CD4-positive, alpha-beta T cell treated with Interleukin-21 for 1 hour (primary cell): ENCODE measurements at places on chromosomes 3 and 15.

DNA sequence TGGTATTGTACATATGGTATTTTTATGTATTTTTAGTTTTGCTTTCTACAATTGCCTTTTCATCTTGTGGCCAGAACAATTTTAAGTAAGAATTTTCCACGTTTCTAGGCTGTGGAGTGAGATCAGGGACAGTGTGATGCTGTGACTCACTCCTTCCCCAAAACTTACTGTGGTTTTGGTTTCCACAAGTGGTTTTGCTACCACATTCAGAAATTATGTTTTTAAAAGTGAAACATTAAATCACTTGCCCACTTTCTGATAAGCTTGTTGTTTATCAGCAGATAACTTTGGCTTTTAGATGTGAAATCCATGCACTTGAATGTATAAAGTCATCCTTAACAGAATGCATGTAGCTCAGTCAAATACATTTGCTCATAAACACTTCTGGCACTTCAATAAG is 192.2 kb upstream of the THRB start:
- no peak for DNase-seq

DNA sequence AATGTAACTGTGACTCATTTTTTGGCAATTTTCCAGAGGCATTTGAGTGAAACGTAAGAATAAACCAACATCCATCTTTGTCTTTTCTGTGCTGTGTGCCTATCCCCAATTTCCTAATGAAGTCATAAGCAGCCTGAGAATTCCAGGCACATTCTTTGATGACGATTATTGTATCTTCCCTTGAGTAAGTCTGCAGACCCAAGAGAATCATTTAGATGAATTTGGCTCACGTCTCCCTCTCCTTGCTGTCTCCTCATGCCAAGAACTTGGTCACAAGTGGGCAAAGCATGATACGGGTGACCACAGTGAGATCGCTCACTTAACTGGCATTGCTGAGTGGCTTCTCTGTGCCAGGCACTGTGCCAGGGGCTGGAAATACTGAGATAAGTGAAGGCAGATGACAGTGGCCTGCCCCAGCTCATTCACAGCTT is 384.5 kb upstream of the IL12A start:
- no peak for DNase-seq

DNA sequence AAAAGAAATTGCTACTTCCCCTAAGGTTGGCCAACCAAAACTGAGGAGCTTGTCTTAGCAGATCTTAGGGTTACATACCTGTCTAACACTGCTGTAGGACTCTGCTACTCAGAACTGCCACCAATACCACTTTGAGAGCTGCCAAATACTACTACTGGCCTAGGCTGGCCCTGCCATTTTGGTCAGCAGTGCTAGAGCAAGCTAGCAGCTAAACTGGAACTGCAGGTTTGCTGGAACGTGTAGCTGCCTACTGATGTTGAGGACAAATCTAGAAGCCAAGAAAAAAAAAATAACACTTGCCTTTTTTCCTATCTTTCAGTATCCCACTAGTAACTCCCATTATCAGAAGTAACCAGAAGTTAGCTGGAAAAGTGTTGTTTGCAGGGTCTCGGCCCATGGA is 387.4 kb downstream of the RBMS3 start:
- DNase-seq: no peak

DNA sequence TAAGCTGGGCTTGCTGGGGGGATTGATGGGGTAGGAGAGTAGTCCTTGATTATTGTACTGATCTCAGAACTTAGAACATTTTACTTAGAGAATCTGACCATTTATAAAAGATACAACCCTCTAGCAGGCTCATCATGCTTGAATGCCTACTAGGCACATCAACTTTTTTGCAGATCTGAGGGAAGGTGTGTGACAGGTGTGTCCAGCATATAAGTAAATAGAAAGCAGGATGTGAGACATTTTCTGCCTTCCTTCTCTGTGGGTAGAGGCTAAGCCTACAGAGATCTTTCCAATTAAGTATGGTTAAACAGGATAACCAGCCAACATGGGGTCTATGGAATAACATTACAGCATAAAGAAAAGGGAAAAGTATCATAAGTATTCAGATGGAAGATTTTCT is 159.1 kb downstream of the AKAP13 start:
- no peak for DNase-seq

DNA sequence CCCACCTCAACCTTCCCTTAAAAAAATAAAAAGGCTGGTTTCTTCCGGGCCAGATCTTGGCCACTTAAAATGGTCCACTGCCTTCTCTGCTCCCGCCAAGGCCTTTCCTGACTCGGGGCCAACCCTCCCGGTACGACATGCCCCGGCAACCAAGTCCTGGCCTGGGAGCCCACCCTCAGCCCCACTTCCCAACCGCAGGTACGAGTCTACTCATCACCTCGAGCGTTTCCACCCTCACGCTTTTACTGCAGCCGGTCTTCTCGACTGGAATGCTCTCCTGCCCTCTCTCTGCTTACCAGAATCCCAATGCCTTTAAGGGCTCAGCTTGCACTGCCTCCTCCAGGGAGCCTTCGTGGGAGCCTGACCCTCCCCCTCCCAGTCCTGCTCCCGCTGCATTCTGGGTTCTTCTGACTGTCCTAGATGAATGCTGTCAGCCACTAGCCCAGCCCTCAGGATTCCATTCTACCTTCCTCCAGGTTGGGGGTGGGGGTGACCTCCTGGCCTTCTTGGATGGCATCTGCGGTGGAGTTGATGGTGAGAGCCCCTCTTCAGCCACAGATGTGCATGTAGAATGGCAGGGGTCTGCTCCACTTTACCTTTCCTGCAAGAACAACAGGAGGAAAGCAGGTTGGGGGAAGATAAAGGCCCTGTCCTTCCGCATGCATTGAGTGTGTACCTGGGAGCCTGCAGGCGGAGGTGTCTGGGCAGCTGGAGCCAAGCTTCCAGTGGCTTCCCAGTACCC is 1.1 kb upstream of the CSRNP1 start:
- DNase-seq: no peak

GRCh38 chr15:74394090-74394846 is 26.8 kb upstream of the CYP11A1 start:
- DNase-seq: no peak

- DNase-seq: no peak
Observed at GRCh38 chr3:74862476-74862875, 248.0 kb upstream of the CNTN3 start.

GRCh38 chr3:133939463-133939835 is 43.8 kb upstream of the RAB6B start:
- no peak for DNase-seq

- DNase-seq: no peak
Observed at GRCh38 chr15:38991126-38991525, 426.5 kb upstream of the RASGRP1 start.

GRCh38 chr15:73357999-73358665 is 10.6 kb downstream of the HCN4 start:
- no peak for DNase-seq

DNA sequence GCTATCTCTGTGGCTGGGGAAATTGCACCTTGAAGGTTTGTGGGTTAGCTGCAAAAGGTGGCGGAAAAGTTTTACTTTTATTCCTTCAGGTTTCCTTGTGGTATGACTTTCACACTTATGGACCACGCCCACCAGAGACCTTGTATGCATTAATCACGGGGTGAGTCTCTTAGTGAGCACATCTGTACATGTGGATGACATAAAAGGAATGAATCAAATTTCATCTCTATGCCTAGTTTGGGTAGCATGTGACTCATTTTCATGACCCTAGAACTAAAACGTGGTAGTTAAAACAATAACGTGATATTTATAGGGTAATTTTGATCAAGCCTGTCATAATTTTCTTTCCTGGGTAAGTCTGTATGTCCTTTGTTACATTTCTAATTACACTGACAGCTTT is 141.7 kb downstream of the PDCD6IP start:
- no peak for DNase-seq

DNA sequence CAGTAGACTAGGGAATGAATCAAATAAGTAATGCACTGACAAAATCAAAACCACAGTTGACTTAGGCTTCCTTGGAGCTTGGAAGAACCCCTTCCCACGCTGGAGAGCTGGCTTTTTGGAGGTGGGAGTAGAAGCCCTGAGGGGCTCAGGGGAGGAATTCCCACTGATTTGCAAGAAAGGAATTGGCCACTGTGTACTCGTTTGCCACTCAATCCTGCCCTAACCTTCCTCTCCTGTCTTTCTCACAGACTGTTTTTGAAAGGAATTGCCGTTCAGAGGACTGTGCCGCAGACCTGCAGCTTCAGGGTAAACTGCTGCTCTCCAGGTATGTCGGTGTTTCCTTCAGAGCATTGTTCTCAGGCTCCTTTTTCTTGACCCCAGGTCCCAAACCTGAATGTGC is 208.2 kb upstream of the CTDSPL start:
- DNase-seq: no peak

- DNase-seq: no peak
Observed at GRCh38 chr15:50549326-50549725, 2.9 kb upstream of the USP50 start.

DNA sequence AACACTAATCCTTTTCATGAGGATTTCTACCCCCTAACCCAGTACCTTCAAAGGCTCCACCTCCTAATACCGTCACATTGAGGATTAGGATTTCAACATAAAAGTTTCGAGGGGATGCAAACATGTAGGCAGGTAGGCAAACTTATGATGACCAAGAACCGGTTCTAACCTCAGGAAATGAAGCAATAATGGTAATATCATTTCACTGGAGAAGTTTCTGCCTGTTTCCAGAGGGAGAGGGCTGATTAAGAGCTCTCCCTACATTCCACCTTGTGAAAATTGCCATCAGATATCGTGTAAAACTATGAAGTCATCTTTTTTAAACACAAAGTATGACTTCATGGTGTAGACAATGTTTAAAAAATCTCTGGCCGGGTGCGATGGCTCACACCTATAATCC is 31.6 kb downstream of the NKIRAS1 start:
- no peak for DNase-seq

GRCh38 chr3:134029734-134030378 is at the start of gene SLCO2A1:
TSS of gene SLCO2A1 (minus strand) at chr3:134029925. CDS start at chr3:134029802, 123 bp downstream.
- no peak for DNase-seq

DNA sequence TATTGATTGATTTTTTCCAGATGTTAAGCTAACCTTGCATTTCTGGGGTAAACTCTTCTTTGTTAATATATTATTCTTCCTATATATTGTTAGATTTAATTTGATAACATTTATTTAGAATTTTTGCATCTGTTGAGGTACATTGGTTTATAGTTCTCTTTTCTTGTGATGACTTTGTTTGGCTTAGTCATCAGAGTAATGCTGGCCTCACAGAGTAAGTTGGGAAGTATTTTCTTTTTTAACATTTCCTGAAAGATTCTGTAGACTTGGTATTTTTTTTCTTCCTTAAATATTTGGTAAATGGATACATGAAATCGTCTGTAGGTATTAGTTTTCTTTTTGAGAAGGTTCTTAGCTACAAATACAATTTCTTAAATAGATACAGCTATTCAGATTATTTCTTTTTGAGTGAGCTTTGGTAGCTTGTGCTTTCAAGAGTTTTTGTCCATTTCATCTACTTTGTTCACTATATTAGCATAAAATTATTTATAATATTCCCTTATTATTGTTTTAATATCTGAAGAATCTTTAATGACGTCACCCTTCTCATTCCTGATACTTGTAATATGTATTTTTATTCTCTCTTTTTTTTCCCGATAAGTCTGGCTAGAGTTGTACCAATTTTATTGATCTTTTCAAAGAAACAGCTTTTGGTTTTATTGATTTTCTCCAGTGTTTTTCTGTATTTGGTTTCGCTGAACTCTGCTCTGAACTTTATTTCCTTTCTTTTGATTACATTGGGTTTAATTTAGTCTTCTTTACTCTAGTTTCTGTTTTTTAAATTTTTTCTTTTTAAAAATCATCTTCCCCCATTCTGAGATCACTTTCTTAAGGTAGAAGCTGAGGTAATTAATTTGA is 6.5 kb upstream of the HPS3 start:
- DNase-seq: no peak

DNA sequence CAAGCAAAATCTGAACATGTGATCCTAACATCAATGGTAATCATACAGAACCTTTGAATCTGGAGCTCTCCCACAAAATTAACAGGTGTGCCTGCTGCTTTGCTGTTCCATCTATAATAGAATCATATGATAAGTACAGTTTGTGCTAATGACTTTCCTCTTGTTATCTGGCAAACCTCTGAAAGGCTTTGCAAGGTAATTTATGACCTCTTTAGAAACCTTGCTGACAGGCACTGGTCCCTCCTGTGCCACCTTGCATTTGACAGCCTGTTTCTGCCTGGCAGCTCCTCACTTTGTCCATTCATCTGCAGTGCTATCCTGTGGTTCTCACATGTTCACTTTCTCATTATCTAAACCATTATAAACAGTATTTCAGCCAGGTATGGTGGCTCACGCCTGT is 10.2 kb upstream of the HTR3C start:
- DNase-seq: no peak

DNA sequence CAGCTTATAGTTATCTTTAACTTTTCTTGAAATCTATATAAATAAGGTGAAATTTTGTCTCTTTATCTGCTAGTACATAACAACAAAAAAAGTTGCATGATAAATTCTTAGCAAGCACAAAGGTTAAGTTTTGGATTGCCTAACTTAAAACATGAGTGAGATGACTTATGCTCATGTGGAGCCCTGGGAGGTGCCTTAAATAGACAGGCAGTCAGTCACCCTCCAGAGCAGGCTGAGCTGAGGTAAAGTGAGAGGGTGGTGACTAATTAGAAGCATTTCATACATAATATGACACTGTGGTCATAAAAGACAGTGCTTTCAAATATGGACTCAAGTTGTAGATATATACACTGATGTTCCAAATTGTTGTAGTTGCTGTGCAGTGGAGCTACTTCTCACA is 14.6 kb upstream of the MME start:
- DNase-seq: no peak

DNA sequence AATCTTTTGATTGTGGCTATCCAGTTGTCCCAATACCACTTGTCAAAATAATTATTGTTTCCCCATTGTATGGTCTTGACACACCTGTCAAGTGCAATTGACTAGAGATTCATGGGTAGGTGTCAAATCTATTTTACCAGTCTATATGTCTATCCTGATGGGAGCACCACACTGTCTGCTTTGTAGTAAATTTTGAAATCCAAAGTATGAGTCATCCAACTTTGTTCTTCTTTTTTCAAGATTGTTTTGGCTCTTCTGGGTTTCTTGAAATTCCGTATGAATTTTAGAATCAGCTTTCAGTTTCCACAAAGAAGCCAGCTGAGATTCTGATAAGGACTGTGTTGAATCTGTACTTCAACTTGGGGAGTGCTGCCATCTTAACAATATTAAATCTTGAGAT is 71.9 kb downstream of the CSNK1G1 start:
- DNase-seq: no peak

GRCh38 chr15:22878103-22878502 is 39.6 kb downstream of the NIPA2 start:
- DNase-seq: no peak

DNA sequence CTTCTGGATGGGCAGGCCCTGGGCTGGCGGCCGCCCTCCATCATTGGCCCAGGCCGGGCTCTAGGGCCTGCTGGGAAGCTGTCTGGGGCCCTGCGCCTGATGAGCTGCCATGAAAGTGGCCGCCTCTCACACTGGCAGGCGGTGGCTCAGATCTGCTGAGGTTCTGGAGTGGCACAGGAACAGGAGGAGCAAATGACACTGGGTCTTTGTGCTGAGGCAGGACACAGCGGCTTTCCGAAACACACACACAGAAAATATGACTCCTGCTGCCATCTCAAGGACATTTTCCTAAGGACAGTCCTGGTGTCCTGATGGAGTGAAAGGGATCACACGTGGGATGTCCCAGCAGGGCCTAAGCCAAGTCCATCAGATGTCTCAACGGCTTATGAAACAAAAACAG is 103.5 kb downstream of the NUP210 start:
- no peak for DNase-seq

- no peak for DNase-seq
Observed at GRCh38 chr3:64174328-64174727, 50.9 kb downstream of the PRICKLE2 start.

GRCh38 chr3:149466192-149466591 is 8.3 kb upstream of the TM4SF4 start:
- no peak for DNase-seq
